ENCODE measurements at places on chromosomes 5 and 9. TPM values are rescaled to one million over a fixed set of nuclear protein-coding genes. Genes with fewer than 3 reads are reported as not detected.

The PTPRD gene
- polyA plus RNA-seq, result not detected

The F2RL2 gene
- 0.11 TPM for polyA plus RNA-seq

The ARID3C gene
- not detected for polyA plus RNA-seq

The BARX1 gene
- polyA plus RNA-seq, result 0.33 TPM

The HMCN2 gene
- not detected for polyA plus RNA-seq

The SPINK6 gene
- not detected for polyA plus RNA-seq

The TOMM5 gene
- polyA plus RNA-seq, result 166 TPM

The PFN3 gene
- not detected for polyA plus RNA-seq

The SYK gene
- 314 TPM for polyA plus RNA-seq

The PTGS1 gene
- polyA plus RNA-seq, result 17.5 TPM

The NFIB gene
- polyA plus RNA-seq, result not detected

The SLC6A7 gene
- not detected for polyA plus RNA-seq

The TEX53 gene
- not detected for polyA plus RNA-seq

The STPG3 gene
- polyA plus RNA-seq, result not detected

The DNAH5 gene
- polyA plus RNA-seq, result not detected

The PKD2L2 gene
- polyA plus RNA-seq, result 0.46 TPM

The LSM11 gene
- polyA plus RNA-seq, result 0.64 TPM

The CCDC183 gene
- polyA plus RNA-seq, result 0.78 TPM

The TXN gene
- 120 TPM for polyA plus RNA-seq

The FOXD4L4 gene
- not detected for polyA plus RNA-seq

The TMC1 gene
- polyA plus RNA-seq, result not detected

The SLC6A3 gene
- not detected for polyA plus RNA-seq

The GADD45G gene
- 1.1 TPM for polyA plus RNA-seq
